H7 (cell line): ENCODE measurements at places on chromosomes 1 and 21. TPM values are rescaled to one million over a fixed set of nuclear protein-coding genes. Genes with fewer than 3 reads are reported as not detected.

Gene ICOSLG
- 0.96 and 1.6 TPM in 2 replicates for total RNA-seq

Gene SPRR2E
- total RNA-seq: not detected in 2 replicates

Gene SPAG17
- total RNA-seq: 0.67 and 1.8 TPM in 2 replicates

Gene BSND
- 0.30 and 0.62 TPM in 2 replicates for total RNA-seq

Gene GRIK1
- total RNA-seq: not detected in 2 replicates

Gene ASCL5
- total RNA-seq: 0.30 TPM in 1 of 2 replicates, not detected in the other

Gene FCRL4
- not detected in 2 replicates for total RNA-seq

Gene LMOD1
- 0.42 and 0.48 TPM in 2 replicates for total RNA-seq

Gene KRTAP7-1
- total RNA-seq: not detected in 2 replicates

Gene FLG2
- not detected in 2 replicates for total RNA-seq

Gene MTR
- total RNA-seq: 15.3 and 29.9 TPM in 2 replicates

Gene RGSL1
- total RNA-seq: not detected in 2 replicates

Gene ATP13A2
- total RNA-seq: 128 and 162 TPM in 2 replicates

Gene LCE2B
- not detected in 2 replicates for total RNA-seq

Gene SLC30A7
- 19.5 TPM in 2 replicates for total RNA-seq

Gene MAP10
- 2.4 TPM in 2 replicates for total RNA-seq

Gene AMY2B
- total RNA-seq: 2.7 and 3.0 TPM in 2 replicates

Gene INAVA
- 44.5 and 53.8 TPM in 2 replicates for total RNA-seq

Gene WDTC1
- total RNA-seq: 23.9 and 26.1 TPM in 2 replicates

Gene FAM3B
- 0.31 and 0.55 TPM in 2 replicates for total RNA-seq

Gene CHRM3
- total RNA-seq: 4.7 and 6.9 TPM in 2 replicates
